SJSA1 (cell line): ENCODE measurements at places on chromosomes 5 and 9. TPM values are rescaled to one million over a fixed set of nuclear protein-coding genes. Genes with fewer than 3 reads are reported as not detected.
A peak's percentile ranks its signal among the peaks of the same experiment; 100 is the strongest.

DNA sequence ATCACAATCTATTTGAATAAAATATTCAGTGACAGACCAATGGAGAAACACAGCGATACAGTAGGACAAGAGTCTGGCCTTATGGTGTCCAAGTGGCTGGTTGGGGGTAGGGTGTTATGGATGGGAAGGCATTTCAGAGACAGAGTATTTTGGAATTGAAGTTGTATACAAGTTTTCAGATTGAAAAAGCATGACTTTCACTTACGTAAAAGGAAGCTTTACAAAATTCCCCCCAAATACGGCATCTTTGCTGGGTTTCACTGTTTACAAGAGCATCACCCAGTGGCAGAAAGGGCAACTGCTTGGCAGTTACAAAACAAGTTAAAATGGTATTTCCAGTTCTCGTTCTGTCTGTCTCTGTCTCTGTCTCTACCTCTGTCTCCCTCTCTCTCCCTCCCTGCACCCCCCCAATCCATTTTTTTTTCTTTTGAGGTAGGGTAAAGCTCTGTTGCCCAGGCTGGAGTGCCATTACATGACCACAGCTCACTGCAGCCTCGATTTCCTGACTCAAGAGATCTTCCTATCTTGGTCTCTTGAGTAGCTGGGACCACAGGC, 86.2 kb downstream of the PTPN3 start:
- peak; percentile 36 for DNase-seq
- H3K27ac ChIP-seq, result peak overlapping the region; percentile 28; the same call in 1 of the 2 replicates
- no peaks in the 10 kb centered on the region for H3K27me3 ChIP-seq
- no peak overlapping the region for H3K4me3 ChIP-seq
- H3K36me3 ChIP-seq, result peaks cover 8% of the 10 kb centered on the region; the same call in 1 of the 2 replicates

- H3K4me1 ChIP-seq, result no peaks in the 10 kb centered on the region
- H3K36me3 ChIP-seq, result no peaks in the 10 kb centered on the region
- no peaks in the 10 kb centered on the region for H3K27me3 ChIP-seq
- H3K27ac ChIP-seq, result no peak overlapping the region
- H3K4me3 ChIP-seq, result no peak overlapping the region
These were observed 181.5 kb upstream of the PIK3R1 start for GRCh38 chr5:68033961-68034571.

Gene ST8SIA4
- not detected in 2 replicates for total RNA-seq

Gene ABCA2
- 0.81 and 1.3 TPM in 2 replicates for total RNA-seq

Gene CACNA1B
- total RNA-seq, result 0.03 TPM in 1 of 2 replicates, not detected in the other

Gene HTR1A
- total RNA-seq, result not detected in 2 replicates

DNA sequence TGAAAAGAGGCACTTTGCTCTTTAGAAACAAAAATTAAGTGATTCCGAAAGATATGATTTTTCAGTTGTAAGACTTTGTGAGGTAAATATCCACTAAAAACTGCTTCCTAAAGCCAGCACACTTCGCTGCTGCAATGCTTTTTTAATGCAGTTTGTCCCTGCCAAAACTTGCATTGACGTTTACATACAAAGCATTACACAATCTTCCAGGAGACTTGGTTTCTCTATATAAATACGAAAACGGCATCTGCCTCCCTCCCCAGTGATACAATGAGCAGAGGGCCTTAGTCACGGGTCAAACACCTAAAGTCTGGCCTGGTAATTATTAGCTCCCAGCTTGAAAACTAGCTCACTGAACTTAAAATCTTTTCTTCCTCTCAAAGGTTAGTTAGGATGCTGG, 170.7 kb downstream of the TSSK1B start:
- peaks cover 18% of the 10 kb centered on the region for H3K4me1 ChIP-seq
- no peak overlapping the region for H3K27ac ChIP-seq
- H3K4me3 ChIP-seq, result no peak overlapping the region
- no peak for DNase-seq
- no peaks in the 10 kb centered on the region for H3K27me3 ChIP-seq

DNA sequence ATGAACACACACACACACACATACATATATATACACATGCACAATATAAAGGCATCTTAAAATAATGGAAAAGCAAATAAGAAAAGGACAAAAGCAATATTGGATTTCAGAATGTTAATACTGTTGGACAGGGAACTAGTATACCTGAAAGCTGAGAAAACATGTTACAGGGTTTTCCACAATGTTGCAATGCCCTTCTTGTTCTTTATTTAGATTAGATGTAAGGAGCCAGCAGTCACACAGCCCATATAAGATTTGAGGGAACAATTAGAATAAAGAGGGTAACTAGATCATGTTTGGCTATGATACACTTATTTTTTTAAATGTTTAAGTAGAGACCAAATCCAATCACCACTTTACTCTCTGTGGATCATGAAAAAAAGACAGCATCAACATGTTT, 61.7 kb downstream of the SH3TC2 start:
- H3K4me3 ChIP-seq, result no peak overlapping the region
- DNase-seq, result no peak
- H3K4me1 ChIP-seq, result peaks cover 65% of the 10 kb centered on the region
- H3K36me3 ChIP-seq, result no peaks in the 10 kb centered on the region
- H3K27me3 ChIP-seq, result no peaks in the 10 kb centered on the region
- peak overlapping the region; percentile 85 for H3K27ac ChIP-seq

DNA sequence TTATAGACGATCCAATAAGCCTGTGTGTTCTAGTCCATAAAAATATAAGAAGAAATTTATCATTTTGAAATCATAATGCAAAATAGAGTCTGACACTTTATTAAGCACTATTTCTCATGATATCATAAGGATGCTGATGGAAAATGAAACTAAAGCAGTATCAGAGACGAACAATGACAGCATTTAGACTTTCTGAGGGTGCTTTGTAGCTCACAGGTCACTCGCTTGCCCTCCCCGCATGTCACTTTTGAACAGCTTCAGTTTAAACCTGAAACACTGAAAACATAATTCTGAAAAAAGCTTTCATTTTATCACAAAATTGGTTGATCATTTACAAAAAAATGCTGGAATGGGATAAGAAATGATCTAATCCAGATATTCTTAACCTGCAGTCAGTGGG, 247.1 kb downstream of the EBF1 start:
- H3K27ac ChIP-seq, result no peak overlapping the region
- H3K4me3 ChIP-seq, result no peak overlapping the region
- peaks cover 6% of the 10 kb centered on the region for H3K4me1 ChIP-seq
- H3K27me3 ChIP-seq, result no peaks in the 10 kb centered on the region

Gene MEIKIN
- total RNA-seq, result not detected in 2 replicates

Gene PRDM9
- total RNA-seq, result not detected in 2 replicates

DNA sequence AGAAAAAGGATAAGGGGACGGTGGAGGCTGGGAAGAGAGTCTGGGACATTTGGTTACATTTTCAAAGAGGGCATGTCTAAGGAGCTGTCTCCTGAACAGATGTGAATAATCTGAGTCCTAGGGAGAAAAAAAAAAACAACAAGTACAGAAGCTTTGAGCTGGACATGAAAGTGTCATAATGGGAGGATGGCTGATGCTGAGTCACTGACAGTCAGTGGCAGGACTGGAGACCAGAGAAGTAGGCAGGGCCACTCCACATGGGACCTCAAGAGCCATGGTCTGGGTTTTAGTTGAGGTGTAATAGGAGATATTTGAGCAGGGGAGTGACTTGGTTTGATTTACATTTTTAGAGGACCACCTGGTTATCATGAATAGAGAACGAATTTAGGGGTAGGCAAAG, 70.6 kb downstream of the DPYSL3 start:
- H3K27me3 ChIP-seq, result no peaks in the 10 kb centered on the region
- H3K4me1 ChIP-seq, result peaks cover 14% of the 10 kb centered on the region

DNA sequence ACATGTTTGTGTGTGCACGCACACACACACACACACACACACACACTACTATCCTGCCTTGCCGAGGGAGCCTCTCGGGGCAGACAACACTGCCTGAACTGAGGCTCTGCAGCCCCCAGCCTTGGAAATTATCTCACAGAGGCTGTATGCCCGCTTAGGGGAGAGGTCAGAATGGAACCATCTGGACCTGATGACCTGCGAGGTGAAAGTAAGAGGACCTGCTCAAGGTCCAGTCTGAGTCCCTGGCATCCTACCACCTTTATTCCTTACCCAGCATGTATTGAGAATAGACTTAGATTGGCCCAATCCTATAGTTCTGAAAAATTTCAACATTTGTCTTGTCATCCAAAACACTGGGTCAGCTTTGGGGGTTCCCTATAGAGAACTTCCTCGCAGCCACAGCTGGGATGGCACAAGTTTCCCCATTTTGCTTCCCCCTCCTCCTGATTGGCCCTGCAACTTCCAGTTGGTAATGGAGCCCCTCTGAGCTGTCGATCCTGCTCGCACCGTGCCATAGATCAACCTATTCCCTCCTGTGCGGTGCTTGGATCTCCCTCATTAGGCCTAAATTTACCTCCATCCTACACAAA, 10.2 kb downstream of the MVB12B start:
- peaks cover 12% of the 10 kb centered on the region for H3K36me3 ChIP-seq
- no peaks in the 10 kb centered on the region for H3K27me3 ChIP-seq
- no peak for DNase-seq

Gene SLC44A1
- 39.1 and 59.1 TPM in 2 replicates for total RNA-seq

- no peak overlapping the region for H3K27ac ChIP-seq
- no peaks in the 10 kb centered on the region for H3K36me3 ChIP-seq
- no peak overlapping the region for H3K4me3 ChIP-seq
- DNase-seq, result no peak
- H3K27me3 ChIP-seq, result no peaks in the 10 kb centered on the region
These were observed 144.3 kb downstream of the NR3C1 start for GRCh38 chr5:143259254-143259605.

- DNase-seq, result no peak
- peaks cover 38% of the 10 kb centered on the region for H3K4me1 ChIP-seq
- no peaks in the 10 kb centered on the region for H3K36me3 ChIP-seq
- H3K27me3 ChIP-seq, result no peaks in the 10 kb centered on the region
These were observed 10.9 kb upstream of the IL12B start for GRCh38 chr5:159341145-159341544.

Gene PHYKPL
- 16.1 and 19.3 TPM in 2 replicates for total RNA-seq

GRCh38 chr5:29882036-29882435, 1311.5 kb upstream of the CDH6 start:
- H3K36me3 ChIP-seq, result no peaks in the 10 kb centered on the region
- H3K4me3 ChIP-seq, result no peak overlapping the region
- DNase-seq, result no peak
- H3K4me1 ChIP-seq, result no peaks in the 10 kb centered on the region
- H3K27ac ChIP-seq, result no peak overlapping the region

Gene SERINC5
- total RNA-seq, result 3.0 and 7.0 TPM in 2 replicates

- no peak overlapping the region for H3K27ac ChIP-seq
- H3K27me3 ChIP-seq, result no peaks in the 10 kb centered on the region
- no peaks in the 10 kb centered on the region for H3K36me3 ChIP-seq
- H3K4me1 ChIP-seq, result no peaks in the 10 kb centered on the region
These were observed 8.7 kb upstream of the JAKMIP2 start for GRCh38 chr5:147791181-147791580.

- H3K36me3 ChIP-seq, result no peaks in the 10 kb centered on the region
- H3K4me3 ChIP-seq, result no peak overlapping the region
- no peaks in the 10 kb centered on the region for H3K4me1 ChIP-seq
- H3K27me3 ChIP-seq, result no peaks in the 10 kb centered on the region
- DNase-seq, result no peak
These were observed 86.1 kb upstream of the CEP78 start for GRCh38 chr9:78149702-78150291.

GRCh38 chr5:8577792-8578191, 708.8 kb downstream of the MTRR start:
- no peak overlapping the region for H3K4me3 ChIP-seq
- DNase-seq, result no peak
- H3K4me1 ChIP-seq, result no peaks in the 10 kb centered on the region
- no peaks in the 10 kb centered on the region for H3K27me3 ChIP-seq

Gene PCDHB14
- total RNA-seq, result 18.6 and 28.4 TPM in 2 replicates

GRCh38 chr5:110917161-110917875, 154.2 kb upstream of the TSLP start:
- DNase-seq, result no peak
- H3K27me3 ChIP-seq, result no peaks in the 10 kb centered on the region
- H3K4me3 ChIP-seq, result no peak overlapping the region
- H3K27ac ChIP-seq, result peak overlapping the region; percentile 40; the same call in 1 of the 2 replicates
- peaks cover 35% of the 10 kb centered on the region for H3K4me1 ChIP-seq

DNA sequence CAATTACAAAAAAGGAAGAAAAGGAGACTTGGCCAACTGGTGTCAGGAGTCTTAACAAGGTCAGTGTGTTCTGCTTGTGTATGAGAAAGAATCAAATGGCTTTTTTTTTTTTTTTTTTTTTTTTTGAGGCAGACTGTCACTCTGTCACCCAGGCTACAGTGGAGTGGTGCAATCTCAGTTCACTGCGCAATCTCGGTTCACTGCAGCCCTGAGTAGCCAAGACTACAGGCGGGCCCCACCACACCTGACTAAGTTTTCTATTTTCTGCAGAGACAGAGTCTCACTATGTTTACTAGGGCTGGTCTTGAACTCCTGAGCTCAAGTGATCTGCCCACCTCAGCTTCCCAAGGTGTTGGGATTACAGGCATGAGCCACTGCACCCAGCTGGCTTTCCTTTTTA, 3.1 kb upstream of the IL7R start:
- no peaks in the 10 kb centered on the region for H3K36me3 ChIP-seq
- peaks cover 41% of the 10 kb centered on the region for H3K4me1 ChIP-seq
- H3K27ac ChIP-seq, result no peak overlapping the region
- DNase-seq, result no peak
